Stimulated activated CD8-positive, alpha-beta memory T cell treated with anti-CD3 and anti-CD28 coated beads, Interleukin-15, amount 100 ng/mL, for 48 hours (primary cell): ENCODE measurements at places on chromosomes 6 and 20.

- no peak for DNase-seq
These were observed 15.9 kb upstream of the PCSK2 start for GRCh38 chr20:17210983-17211382.

DNA sequence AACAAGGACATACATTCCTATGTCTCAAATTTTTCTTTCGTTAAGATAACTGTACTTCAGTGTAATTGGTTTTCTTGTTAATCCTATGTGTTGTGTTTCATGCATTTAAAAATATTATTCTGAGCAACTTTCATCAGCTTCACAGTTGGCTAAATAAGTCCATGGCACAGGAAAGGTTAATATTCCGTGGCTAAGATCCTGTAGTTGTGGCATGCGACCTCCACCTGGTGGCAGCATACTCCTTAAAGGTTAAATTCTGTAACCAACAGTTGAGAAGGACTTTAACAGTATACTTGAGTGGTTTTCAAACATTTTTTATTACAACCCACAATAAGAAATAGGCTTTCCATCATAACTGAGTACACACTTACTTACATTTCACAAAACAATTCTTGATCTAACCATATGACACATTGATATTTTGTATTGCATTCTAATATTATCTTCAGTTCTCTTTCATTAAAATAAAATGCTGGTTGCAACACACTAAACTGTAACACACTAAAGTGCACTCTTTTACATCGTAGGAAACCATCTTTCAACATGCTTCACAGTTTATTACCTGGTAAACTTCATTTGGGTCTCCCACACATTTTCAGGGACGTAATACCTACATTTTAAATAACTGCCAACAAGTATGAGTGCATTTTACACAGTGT lies 118.3 kb downstream of the SLX4IP start:
- DNase-seq: no peak

GRCh38 chr6:26312096-26312463 lies 52.9 kb upstream of the BTN3A2 start:
- no peak for DNase-seq

DNA sequence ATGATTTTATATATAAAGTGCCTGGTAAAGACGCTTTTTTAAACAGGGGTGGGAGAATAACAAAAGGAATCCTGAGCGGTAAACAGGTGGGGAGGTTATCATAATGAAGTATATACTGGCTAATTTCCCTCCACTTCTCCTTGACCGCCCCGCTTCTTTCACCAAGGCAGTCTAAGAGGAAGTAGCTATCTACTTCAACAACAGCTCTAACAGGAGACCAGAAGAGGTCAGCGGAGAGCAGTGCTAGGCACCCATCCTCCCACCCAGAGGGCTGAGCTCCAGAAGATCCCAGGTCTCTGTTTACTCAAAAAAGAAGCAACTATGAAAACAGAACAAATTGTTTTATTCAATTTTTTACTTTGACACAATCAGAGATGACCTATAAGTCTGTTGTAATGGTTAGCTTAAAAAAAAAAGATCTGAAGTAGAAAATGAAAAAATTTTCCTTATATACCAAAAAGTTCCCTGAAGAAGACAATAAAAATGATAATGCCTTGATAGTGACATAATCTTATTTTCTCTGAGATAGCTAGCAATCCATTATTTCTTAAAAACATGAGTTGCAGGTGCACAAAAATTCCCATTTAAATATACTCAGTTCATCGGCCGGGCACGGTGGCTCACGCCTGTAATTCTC lies 141.1 kb downstream of the PDSS2 start:
- DNase-seq: peak; percentile 18

DNA sequence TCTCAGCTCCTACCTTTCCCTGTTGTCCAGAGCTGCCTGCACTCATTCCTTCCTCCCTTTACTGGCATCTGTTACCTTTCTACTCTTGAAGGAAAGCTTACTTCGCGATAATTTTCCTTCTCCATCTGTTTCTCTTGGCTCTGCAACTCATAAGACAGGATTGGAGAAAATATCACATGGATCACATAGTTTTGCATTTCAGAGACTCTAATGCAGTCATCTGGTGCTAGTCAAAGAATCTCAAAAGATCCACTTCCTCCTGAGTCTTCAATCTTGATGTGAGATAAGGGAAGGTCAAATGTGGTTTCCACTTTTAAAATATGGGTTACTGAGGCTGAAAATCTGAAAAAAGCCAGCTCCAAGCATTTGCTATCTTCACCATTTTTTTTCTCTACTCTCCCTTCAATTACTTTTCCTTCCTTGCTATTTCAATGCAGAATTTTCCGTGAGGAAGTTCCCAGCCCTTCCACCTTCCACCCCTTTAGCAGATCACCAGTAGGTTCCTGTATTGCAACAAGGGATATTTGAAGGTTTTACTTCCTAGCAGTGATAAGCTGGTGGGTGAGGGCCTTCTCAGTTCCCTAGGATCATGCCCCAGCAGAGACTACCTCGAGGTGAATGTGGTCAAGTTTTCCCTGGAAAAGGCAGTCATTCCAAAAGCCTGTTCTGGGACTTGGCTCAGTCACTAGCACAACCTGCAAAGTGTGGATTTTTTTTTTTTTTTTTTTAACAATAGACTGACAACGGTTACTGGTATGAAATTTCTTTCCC lies 62.8 kb upstream of the LRRC1 start:
- DNase-seq: no peak
